Astrocyte of the cerebellum (primary cell): ENCODE measurements at places on chromosomes 4 and X.

GRCh38 chrX:155216940-155217440, 730 bp downstream of the VBP1 start:
- no peak for DNase-seq

- DNase-seq = no peak
Measured at GRCh38 chr4:187996502-187997177, 1.1 kb downstream of the ZFP42 start.

DNA sequence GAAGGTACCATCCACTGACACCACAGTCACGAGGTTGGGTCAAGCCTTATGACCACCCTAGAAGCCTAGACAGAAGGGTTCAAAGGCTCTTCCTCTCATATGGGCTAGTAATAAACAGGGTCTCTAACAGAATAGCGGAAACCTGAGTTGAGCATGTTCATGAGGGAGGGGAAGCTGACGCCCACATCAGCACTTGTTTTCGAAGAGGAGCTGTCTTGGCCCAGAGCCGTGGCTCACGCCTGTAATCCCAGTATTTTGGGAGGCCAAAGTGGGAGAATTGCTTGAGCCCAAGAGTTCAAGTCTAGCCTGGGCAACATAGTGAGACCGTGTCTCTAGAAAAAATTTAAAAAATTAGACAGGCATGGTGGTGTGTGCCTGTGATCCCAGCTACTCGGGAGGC, 21.5 kb upstream of the TMSB4X start:
- DNase-seq = no peak

- DNase-seq = no peak
Measured at GRCh38 chr4:144298519-144298918, 158.0 kb upstream of the GYPA start.
